ENCODE measurements at places on chromosomes 2 and 18.

GRCh38 chr2:159714247-159714930 is 2.1 kb downstream of the MARCHF7 start:
- DNase-seq: no peak

DNA sequence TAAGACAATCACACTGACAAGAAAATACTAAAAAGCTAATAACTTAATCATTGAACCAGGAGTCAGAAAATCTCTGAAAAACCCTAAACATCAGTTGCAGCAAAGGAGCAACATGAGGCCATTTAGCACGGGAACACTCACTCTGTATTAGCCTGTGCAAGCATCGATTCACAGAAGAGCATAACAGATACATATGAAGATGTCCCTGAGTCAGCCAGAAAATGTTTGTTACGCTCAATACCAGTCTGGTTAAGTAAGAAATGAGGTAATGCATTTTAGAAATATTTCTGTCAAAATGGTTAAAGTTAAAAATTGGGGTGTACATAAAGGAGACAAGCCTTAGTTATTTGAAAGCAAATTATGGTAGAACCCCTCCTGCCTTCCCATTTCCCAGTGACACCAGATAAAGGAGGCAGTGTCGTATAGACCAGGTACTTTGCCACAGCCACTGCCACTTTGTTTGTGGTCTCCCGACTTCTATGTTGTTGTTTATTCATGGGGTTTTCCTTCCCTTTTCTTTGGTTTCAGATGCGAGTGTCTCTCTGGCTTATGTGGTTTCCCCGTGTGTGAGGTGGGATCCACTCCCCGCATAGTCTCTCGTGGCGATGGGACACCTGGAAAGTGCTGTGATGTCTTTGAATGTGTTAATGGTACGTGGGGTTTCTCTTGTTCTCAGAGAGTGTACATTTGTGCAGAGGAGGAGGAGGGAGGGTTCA is 108.6 kb downstream of the CRIM1 start:
- no peak for DNase-seq

DNA sequence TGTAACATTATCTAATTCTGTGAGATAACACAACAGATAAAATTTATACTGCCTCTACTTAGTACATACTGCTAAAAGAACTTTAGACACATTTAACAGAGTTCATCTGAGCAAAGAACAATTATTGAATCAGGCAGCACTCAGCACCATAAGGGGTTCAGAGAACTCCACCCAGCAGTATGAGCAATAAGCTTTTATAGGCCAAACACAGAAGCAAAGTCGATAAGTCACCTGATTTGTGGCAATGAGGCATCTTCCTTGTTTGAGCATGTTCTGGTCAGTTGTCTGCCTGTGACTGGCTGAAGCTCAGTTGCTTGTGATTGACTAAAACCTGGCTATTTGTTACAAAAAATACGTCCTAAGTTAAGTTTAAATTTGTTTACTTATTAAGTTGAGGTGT is 746.1 kb upstream of the DDX18 start:
- no peak for DNase-seq

DNA sequence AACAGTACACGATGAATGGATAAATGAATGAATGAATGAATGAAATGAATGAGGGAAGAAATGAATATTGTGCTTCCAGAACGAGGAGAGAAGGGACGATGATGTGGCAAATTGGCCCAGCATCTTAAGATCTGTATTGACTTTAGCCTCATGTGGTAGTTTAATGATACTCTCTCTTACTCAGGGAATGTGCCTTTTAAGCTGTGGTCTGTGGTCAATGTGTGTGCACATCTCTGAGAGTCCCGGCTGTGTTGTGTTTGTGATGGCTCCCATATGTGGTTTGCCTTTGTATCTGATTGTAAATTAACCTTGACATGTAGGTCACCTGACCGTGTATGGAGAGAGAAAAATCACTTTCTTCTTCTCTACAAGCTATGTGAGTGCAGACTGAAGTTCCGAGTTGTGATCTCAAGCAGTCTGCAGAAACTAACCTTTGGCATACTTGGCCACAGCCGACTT is 91.2 kb downstream of the NEDD4L start:
- DNase-seq: no peak

GRCh38 chr2:215612786-215613185 is 176.9 kb upstream of the FN1 start:
- DNase-seq: no peak

- DNase-seq: no peak
Observed at GRCh38 chr2:108640731-108641130, 78.6 kb upstream of the RANBP2 start.

DNA sequence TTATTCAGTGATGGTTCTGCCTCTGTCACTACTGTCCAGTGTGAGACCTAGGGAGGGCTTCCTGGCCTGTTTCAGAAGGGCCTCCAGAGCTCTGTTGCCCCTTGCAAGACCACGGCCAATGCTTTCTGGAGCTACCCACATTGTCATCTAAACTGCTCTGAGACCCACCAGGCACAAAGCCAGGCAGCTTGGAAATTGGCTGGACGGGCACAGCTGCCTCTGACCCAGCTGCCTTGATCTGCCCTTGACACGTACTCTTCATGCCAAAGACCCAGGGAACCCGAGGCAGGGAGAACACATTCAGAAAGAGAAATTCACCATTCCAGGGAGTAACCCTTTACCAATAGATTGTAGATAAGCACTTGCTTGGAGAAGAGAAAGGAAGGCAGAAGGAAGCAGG is 183.7 kb upstream of the SIX2 start:
- no peak for DNase-seq

GRCh38 chr2:53632714-53633113 is 134.9 kb upstream of the CHAC2 start:
- no peak for DNase-seq
